ENCODE measurements at places on chromosomes 4 and X. TPM values are rescaled to one million over a fixed set of nuclear protein-coding genes. Genes with fewer than 3 reads are reported as not detected.

GRCh38 chr4:94068753-94069719 is 138.6 kb upstream of the SMARCAD1 start:
- DNase-seq: no peak

DNA sequence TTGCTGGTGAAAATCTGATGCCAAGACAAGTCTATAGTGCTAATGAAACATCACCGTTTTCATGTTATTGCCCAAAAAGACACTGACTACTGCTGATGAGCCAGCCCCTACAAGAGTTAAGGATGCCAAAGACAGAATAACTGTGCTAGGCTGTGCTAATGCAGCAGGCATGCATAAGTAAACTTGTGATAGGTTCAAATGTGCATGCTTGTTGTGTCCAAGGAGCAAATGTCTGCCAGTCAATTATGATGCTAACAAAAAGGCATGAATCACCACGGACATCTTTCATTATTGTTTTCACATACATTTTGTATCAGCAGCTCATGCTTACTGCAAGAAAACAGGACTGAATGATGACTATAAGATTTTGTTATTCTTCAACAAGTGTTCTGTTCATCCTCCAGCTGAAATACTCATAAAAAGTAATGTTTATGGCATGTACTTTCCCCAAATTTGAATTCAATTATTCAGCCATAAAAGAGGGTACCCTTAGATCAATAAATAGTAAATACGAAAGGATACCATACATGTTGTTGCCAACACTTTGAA is 306.9 kb upstream of the ARSJ start:
- no peak for DNase-seq

LCORL gene
- total RNA-seq: 17.9 TPM

KCTD8 gene
- 0.80 TPM for total RNA-seq

GLRB gene
- 6.2 TPM for total RNA-seq
